ENCODE measurements at places on chromosomes 13 and 19.
A peak's percentile ranks its signal among the peaks of the same experiment; 100 is the strongest.

DNA sequence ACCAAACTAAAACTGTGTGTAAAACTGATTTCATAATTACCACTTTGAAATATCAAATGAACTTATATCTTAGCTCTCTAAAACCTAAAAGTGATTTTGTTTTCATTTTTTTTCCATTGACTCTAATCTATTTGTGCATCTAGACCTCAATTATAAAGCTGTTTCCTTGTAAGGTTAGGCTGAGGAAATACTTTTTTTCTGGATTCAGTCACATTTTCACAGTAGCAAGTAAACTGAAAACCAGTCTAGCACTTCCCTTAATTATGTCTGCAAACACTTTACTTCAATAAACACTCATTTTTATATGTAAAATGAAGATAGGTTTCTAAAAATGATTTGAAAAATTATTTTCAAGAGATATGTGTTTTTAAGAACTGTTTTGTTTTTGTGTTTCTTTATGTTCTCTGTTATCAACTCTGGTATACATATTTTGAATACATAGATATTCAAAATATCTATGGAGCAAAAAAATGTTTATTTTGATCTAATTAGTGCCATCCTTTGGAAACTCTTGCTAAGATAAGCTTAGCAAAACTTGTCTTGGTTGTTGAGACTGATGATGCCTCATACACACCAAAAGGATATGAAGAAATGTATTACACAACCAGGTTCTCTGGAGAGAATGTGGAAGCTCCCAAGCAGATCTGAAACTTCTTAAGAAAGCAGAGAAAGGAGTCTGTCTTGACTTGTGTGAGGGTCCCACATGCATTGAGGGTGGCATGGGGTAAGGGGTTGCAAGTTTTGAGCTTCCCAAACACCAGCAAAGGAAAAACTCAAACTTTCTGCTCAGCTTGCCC, 1887.4 kb downstream of the PCDH9 start:
- H3K36me3 ChIP-seq = no peaks in the 10 kb centered on the region
- no peak overlapping the region for H3K27ac ChIP-seq
- no peaks in the 10 kb centered on the region for H3K4me1 ChIP-seq
- no peak for DNase-seq
- no peak overlapping the region for H3K4me3 ChIP-seq

GRCh38 chr19:29952646-29953045, 10.6 kb downstream of the URI1 start:
- H3K36me3 ChIP-seq = no peaks in the 10 kb centered on the region
- H3K4me1 ChIP-seq = no peaks in the 10 kb centered on the region
- H3K27me3 ChIP-seq = no peaks in the 10 kb centered on the region
- no peak overlapping the region for H3K27ac ChIP-seq

- no peaks in the 10 kb centered on the region for H3K27me3 ChIP-seq
- H3K4me1 ChIP-seq = peaks cover 5% of the 10 kb centered on the region
- no peaks in the 10 kb centered on the region for H3K36me3 ChIP-seq
- H3K27ac ChIP-seq = peak overlapping the region; percentile 94
- no peak for DNase-seq
- H3K4me3 ChIP-seq = peak overlapping the region; percentile 78
Measured at GRCh38 chr19:40091205-40092129, 724 bp upstream of the ZNF780A start.

DNA sequence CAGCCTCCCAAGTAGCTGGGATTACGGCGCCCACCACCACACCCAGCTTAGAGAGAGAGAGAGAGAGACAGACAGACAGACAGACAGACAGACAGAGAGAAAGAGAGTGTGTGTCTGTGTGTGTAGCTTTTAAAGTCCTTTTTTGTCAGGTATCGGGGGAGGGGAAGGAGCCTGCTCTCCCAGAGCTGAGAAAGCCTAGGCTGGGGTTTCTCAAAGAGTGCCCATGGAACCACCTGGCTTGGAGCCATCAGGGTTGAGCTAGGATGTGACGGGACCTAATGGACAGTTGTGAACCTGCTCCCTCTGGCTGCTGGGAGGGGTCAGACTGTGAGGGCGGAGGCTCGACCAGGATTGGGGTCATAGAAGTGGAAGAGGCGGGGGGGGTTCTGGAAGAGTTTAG, 16.6 kb downstream of the RFX1 start:
- no peaks in the 10 kb centered on the region for H3K36me3 ChIP-seq
- H3K4me1 ChIP-seq = peaks cover 8% of the 10 kb centered on the region
- H3K27me3 ChIP-seq = no peaks in the 10 kb centered on the region
- no peak overlapping the region for H3K27ac ChIP-seq

DNA sequence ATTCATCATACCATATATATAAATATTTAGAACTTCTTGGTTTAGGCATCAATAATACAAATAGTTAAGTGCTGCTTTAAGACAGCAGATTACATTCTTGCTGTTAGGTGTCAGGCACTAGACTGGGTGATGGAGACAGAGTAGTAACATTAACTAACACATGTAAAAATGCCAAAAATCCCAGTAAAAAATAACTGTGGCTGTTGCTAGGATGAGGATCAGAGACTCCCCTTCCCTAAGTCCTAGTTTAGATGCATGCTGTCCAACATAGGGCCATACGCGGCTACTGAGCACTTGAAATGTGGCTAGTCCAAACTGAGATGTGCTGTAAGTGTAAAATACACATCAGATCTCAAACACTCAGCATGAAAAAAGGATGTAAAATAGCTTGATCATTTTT, 94.7 kb downstream of the CDADC1 start:
- H3K4me1 ChIP-seq = no peaks in the 10 kb centered on the region
- H3K36me3 ChIP-seq = peaks cover 2% of the 10 kb centered on the region
- no peak overlapping the region for H3K27ac ChIP-seq

- peak; percentile 84 for DNase-seq
- H3K4me1 ChIP-seq = peaks cover 17% of the 10 kb centered on the region
- peaks cover 2% of the 10 kb centered on the region for H3K36me3 ChIP-seq
- H3K27me3 ChIP-seq = no peaks in the 10 kb centered on the region
- peak overlapping the region; percentile 68 for H3K27ac ChIP-seq
- H3K4me3 ChIP-seq = peak overlapping the region; percentile 83
Measured at GRCh38 chr19:4866595-4867424, 657 bp downstream of the PLIN3 start.

DNA sequence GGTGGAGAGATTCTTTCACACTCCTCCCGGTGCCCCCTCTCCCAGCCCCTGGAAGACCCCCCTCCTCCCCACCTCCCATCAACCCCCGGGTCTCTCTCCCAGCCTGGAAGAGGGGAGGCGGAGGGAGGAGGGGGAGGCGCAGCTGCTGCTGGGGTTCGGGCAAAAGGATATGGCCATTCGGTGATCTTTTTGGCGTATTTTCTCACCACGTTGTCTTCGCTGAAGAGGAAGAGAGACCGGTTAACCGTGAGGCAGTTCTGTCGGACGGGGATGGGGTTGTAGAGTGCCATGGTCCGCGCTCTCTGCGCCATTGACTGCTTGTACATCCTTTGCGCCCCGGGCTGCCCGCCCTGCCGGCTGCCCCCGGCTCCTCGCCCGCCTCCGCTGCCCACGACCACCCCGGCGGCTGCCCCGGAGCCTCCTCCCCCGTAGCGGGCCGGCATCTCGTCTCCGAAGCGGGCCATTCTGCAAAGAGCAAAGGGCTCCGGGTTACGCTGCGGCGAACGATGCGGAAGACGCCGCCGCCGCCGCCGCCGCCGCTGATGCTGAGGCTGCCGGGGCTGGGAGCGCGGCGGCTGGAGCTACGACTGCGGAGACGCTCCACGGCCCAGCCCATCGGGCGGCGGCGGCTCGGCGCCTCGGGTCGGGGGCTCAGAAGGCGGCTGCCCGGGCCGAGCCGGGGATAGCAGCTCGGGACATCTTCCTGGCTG, 363 bp downstream of the CACNA1A start:
- no peak overlapping the region for H3K27ac ChIP-seq
- H3K27me3 ChIP-seq = peaks cover 10% of the 10 kb centered on the region
- no peak for DNase-seq
- peaks cover 3% of the 10 kb centered on the region for H3K4me1 ChIP-seq
- no peaks in the 10 kb centered on the region for H3K36me3 ChIP-seq

- no peak overlapping the region for H3K27ac ChIP-seq
- no peak for DNase-seq
- H3K4me1 ChIP-seq = no peaks in the 10 kb centered on the region
- no peaks in the 10 kb centered on the region for H3K27me3 ChIP-seq
- H3K4me3 ChIP-seq = no peak overlapping the region
- no peaks in the 10 kb centered on the region for H3K36me3 ChIP-seq
Measured at GRCh38 chr13:25059958-25060357, 36.0 kb upstream of the PABPC3 start.

DNA sequence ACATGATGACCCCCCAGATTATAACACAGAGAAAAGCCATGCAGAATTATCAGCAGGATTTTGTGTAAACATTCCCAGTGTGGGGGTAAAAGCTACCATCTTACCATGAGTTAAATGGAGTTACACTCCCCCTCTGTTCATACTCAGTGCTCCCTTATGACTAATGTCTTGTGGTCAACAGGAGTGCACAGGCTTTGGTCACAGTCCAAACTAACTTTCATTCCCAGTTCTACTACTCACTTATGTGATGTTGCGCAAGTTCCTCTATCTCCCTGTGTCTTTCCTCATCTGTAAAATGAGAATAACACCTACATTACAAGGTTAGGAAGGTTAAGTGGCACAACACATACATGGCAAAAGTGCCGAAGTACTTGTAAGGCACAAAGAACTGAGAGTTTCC, 277.9 kb downstream of the RBM26 start:
- no peaks in the 10 kb centered on the region for H3K36me3 ChIP-seq
- DNase-seq = no peak
- no peak overlapping the region for H3K27ac ChIP-seq
- no peak overlapping the region for H3K4me3 ChIP-seq
- no peaks in the 10 kb centered on the region for H3K4me1 ChIP-seq

GRCh38 chr19:40610396-40611064, 9.4 kb downstream of the LTBP4 start:
- H3K4me1 ChIP-seq = peaks cover 3% of the 10 kb centered on the region
- H3K27ac ChIP-seq = peak overlapping the region; percentile 79
- H3K27me3 ChIP-seq = no peaks in the 10 kb centered on the region
- H3K36me3 ChIP-seq = peaks cover 17% of the 10 kb centered on the region
- peak overlapping the region; percentile 46 for H3K4me3 ChIP-seq
- DNase-seq = no peak

GRCh38 chr13:60584976-60585375, 188.0 kb downstream of the TDRD3 start:
- H3K27me3 ChIP-seq = no peaks in the 10 kb centered on the region
- no peaks in the 10 kb centered on the region for H3K4me1 ChIP-seq
- no peak overlapping the region for H3K27ac ChIP-seq
- H3K36me3 ChIP-seq = no peaks in the 10 kb centered on the region
- H3K4me3 ChIP-seq = peak overlapping the region; percentile 12

DNA sequence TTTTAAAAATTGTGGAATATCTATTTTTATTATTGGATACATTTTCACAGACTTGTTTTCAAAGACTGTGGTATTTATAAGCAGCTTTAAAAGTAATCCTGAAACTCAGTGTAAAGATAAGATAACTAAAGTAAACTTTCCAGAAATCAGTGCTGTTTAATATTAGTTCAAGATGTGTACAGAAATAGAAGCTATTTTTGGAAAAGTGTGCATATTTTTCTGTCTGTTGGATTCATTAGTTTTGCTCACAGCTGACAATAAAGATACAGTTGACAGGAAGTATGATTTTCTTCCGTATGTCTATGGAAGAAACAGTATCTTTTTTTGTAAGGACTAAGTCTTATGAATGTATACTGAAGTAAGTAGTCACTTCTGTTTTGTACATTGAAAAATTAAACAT, 85.9 kb downstream of the GJA3 start:
- H3K27me3 ChIP-seq = no peaks in the 10 kb centered on the region
- H3K4me1 ChIP-seq = no peaks in the 10 kb centered on the region
- no peak overlapping the region for H3K27ac ChIP-seq
- H3K36me3 ChIP-seq = peaks cover 28% of the 10 kb centered on the region

- peaks cover 6% of the 10 kb centered on the region for H3K36me3 ChIP-seq
- H3K27ac ChIP-seq = no peak overlapping the region
- no peaks in the 10 kb centered on the region for H3K4me1 ChIP-seq
Measured at GRCh38 chr19:47321630-47322029, 10.3 kb upstream of the C5AR2 start.

- no peak overlapping the region for H3K4me3 ChIP-seq
- no peaks in the 10 kb centered on the region for H3K4me1 ChIP-seq
- peaks cover 36% of the 10 kb centered on the region for H3K36me3 ChIP-seq
- H3K27ac ChIP-seq = no peak overlapping the region
- no peak for DNase-seq
Measured at GRCh38 chr19:56086671-56087430, 34.2 kb downstream of the ZNF787 start.

GRCh38 chr13:107374038-107374437, 806.1 kb upstream of the ARGLU1 start:
- no peak overlapping the region for H3K27ac ChIP-seq
- no peaks in the 10 kb centered on the region for H3K4me1 ChIP-seq
- DNase-seq = no peak
- no peaks in the 10 kb centered on the region for H3K36me3 ChIP-seq

- H3K4me3 ChIP-seq = no peak overlapping the region
- peak; percentile 90 for DNase-seq
- peak overlapping the region; percentile 89 for H3K27ac ChIP-seq
- no peaks in the 10 kb centered on the region for H3K27me3 ChIP-seq
Measured at GRCh38 chr19:50003810-50004419, 21.3 kb downstream of the VRK3 start.

GRCh38 chr19:49557641-49558325, 22.6 kb downstream of the NOSIP start:
- no peaks in the 10 kb centered on the region for H3K27me3 ChIP-seq
- no peak overlapping the region for H3K27ac ChIP-seq
- peaks cover 52% of the 10 kb centered on the region for H3K36me3 ChIP-seq
- DNase-seq = no peak
- no peaks in the 10 kb centered on the region for H3K4me1 ChIP-seq
